ENCODE measurements at places on chromosomes 3 and 15.

- no peak for DNase-seq
These were observed 21.2 kb downstream of the CMTM7 start for GRCh38 chr3:32412887-32413286.

DNA sequence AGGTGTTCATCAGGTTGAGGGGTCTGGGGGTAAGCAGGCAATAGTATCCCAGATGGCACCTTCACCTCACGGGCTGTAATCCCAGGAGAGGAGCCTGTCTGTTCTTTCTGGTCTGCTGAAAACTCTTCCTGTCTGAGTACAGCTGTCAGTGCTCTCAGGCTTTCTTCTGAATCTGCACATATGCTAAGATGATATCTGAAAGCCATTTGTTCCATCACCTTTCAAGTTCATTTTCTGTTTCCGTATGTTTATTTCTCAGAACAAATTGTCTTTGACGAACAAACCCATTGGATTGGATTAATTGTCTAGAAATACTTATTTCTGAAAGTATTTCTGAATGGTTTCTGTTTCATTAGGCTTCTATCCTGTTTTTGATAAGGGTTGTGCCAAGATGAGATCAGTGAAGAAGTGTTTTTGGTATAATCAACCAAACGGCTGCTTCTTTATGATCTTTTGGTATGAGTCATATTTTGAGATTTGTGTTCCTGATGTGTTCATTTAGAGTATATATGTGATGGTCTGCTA, 13.3 kb downstream of the ZNF592 start:
- DNase-seq = no peak

DNA sequence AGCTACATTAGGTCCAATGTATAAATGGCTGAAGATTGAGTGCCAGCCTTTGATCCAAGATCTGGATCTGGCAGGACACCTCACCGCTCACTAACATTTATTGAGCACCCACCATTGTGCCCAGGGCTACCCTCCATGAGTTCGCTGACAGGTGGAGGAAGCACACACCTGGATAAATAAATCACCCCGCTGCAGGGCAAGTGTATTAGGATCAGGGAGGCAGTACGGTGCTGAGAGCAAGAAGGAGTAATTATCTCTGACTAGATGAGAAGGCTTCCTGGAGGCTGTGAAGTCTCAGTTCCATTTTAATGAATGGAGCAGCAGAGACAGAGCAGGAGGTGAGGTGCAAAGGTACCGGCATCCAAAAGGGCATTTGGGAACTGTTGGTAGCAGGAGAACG, 104.1 kb downstream of the LIPC start:
- DNase-seq = no peak

DNA sequence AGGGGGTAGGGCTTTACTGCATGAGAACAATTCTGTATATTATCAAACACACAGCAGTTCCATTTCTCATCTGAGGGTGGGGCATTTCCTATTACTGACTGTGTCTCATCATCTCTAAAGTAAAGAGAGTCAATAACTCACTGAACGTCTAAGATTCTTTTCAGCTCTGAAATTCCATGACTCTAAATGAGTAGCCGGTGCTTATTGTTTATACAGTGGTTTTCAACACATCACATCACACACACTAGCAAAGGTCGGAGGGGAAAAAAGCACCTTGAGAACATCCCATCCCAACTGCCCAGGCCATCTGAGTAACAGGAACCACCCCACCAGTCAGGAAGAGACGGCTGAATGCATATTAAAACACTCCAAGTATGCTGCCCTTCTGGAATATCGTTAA, 196.0 kb downstream of the SUCLG2 start:
- no peak for DNase-seq

DNA sequence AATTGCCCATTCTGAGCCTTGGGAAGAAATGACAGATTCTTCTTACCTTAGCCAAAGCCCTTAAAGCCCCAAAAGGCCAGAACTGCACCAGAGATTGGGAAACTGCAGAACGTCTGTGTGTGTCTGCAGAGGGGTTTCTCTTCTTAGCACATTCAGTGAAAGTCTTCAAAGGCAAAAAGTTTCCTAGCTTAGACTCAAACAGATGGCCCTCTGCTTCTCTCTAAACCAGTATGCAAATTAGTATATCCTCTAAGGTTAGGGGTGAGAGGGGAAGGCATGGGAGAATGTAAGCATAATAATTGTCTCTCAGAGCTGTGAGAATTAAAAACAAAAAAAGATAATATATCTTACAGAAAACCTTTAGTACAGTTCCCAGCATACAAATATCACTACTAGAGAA, 334.0 kb upstream of the MCTP2 start:
- DNase-seq = no peak

GRCh38 chr15:80153900-80154299, 1.1 kb downstream of the FAH start:
- DNase-seq = no peak

GRCh38 chr3:43005253-43005652, 26.1 kb downstream of the GASK1A start:
- no peak for DNase-seq

GRCh38 chr3:121155028-121155427, 247.0 kb downstream of the STXBP5L start:
- no peak for DNase-seq

DNA sequence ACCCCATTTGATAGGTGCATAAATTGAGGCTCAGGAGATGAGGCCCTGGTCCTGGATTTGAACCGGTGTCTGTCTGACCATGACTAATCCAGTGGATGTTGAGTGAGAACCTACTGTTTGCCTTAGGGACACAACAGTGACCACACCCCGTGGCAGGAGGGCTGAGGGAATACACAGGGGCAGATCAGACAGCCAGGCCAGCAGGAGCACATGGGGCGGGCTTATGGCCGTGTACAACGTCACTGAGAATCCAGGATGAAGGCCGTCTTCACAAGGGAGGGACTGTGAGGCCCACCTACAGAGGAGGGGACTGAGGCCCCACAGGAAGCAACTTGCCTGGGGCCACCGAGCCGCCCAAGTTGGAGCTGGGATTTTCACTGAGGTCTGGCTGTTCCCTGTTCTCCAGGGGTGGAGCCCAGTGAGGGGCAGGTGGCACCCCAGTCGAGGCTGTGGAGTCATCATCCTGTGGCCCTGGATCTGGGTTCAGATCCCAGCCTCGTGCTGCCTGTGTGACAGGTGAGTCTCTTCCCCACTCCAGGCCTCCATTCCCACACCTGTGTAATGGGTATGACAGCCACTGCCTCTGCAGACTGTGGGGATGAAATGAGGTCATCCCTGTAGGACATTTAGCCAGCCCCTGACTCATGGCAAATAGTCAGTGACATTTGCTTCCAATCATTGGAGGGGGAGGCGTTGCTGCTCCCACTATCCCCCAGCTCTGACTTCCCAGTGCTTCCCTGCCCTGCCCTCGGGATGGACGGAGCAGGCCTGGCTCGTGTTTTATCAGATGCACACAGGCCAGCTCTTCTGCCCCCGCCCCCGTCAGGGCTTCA, 6.3 kb upstream of the PLXND1 start:
- DNase-seq = peak; percentile 21

All from BJ (cell line).